ENCODE measurements at places on chromosomes 7 and 10.

GRCh38 chr7:3987426-3987927 lies 686.4 kb downstream of the SDK1 start:
- no peak for DNase-seq

- DNase-seq = no peak
These were observed 36.7 kb downstream of the OSBPL3 start for GRCh38 chr7:24943096-24943948.

GRCh38 chr10:29239569-29240472 lies 49.0 kb upstream of the LYZL1 start:
- DNase-seq = no peak

DNA sequence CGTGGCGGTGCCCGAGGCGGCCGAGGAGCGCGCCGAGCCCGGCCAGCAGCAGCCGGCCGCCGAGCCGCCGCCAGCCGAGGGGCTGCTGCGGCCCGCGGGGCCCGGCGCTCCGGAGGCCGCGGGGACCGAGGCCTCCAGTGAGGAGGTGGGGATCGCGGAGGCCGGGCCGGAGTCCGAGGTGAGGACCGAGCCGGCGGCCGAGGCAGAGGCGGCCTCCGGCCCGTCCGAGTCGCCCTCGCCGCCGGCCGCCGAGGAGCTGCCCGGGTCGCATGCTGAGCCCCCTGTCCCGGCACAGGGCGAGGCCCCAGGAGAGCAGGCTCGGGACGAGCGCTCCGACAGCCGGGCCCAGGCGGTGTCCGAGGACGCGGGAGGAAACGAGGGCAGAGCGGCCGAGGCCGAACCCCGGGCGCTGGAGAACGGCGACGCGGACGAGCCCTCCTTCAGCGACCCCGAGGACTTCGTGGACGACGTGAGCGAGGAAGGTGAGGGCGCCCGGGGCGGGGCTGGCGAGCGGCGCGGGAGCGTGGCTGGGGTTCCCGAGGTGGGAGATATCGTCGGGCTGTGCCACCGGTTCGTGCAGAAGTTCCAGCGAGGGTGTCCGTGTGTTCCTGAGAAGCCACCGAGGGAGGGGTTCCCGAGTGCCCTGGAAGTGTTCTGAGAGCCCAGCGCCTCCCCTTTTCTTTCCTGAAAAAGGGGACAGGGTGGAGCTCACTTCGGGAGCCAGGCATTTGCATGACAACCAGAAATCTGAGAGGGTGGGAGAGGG lies 495 bp downstream of the EIF3B start:
- DNase-seq = no peak

DNA sequence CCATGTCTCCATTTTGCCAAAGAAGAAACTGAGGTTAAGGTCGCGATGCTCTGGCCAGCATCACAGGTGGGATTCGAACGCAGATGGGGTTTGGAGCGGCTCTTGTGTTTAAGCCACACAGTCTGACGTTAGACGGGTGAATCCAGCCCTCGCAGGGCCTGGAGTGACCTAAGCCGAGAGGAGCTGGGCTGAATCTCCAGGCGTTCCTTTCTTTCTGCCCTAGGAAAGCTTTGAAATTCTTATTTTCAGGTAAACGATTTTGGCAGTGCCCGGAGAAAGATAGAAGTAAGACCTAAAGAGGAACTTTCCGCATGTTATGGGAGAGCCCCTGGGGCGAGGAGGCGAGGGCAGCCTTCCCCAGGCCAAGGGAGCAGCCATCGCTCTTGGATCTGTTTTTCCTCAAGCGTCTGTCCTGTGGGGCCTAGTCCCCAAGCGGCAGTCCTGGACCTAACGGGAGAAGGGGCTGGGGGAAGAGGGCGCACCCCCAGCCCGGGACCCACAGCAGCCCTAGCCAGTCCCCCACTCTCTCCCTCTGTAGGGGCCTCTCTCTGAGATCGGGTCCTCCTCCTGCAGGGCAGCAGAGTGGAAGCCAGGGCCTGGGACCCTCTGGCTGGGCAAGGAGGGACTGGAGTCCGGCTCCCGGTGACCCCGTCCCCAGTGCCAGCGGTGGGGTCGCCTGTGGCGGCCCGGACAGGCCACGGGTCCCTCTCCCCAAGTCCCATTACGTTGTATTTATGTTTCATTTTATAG lies 8.9 kb upstream of the LBX1 start:
- DNase-seq = no peak

GRCh38 chr7:2084331-2084730 lies 148.4 kb downstream of the MAD1L1 start:
- DNase-seq = no peak

- no peak for DNase-seq
These were observed 28.9 kb downstream of the PSAP start for GRCh38 chr10:71821909-71822763.

DNA sequence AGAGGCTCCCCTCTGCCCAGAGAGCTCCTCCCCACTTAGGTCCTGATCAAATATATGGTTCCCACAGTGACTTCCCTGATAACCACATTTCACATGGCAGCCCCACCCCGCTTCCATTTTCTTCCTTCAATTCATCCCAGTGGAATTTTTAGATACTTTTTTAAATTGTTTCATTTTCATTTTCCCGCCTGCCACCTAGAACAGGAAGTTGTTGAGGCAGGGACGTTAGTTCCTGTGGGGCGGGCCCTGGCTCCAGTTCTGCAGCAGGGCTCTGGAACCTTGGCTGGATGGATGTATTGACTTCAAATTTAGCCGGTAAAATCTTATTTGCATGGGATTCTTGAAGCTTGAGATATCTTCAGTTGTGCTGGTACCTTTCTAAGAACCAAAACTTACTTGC lies 226.6 kb downstream of the PAXIP1 start:
- no peak for DNase-seq

- no peak for DNase-seq
These were observed 129.7 kb upstream of the LRGUK start for GRCh38 chr7:133997463-133997862.

- no peak for DNase-seq
These were observed 645.7 kb downstream of the DNAJB9 start for GRCh38 chr7:109215341-109215740.

DNA sequence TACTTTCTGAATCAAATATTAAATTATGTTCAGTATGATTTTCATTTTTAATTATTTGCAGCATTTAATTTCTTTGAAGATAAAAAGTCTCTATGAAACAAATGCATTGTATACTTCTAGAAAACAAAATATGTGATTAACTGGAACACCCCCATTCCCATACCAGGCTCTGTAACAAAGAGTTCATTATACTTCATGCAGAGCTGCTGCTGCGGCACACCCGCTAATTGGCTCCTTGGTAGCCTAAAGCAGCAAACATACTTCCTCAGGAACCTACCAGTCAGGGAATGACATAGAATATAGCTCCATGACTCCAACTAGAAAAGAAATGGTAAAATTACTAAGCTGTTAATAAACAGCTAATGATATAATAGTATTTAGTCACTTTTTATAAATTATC lies 19.3 kb downstream of the RAB11FIP2 start:
- DNase-seq = no peak

DNA sequence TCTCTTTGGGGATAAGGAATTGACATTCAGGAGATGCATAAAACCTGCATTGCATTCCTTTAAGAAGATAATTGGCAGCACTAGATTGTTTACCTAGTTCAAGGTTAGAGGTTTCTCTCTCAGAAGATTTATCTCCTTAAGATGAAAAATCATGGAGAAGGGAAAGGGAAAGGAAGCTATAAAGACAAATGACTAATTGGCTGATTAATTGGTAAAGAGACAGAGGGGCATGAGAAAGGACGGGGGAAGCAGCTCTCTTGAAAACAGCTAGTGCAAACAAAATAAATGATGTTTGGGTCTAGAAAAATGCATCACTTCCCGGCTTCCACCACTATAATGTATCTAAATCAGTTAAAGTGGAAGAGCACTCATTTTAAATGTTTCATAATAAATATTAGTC lies 941.2 kb downstream of the XPNPEP1 start:
- no peak for DNase-seq

DNA sequence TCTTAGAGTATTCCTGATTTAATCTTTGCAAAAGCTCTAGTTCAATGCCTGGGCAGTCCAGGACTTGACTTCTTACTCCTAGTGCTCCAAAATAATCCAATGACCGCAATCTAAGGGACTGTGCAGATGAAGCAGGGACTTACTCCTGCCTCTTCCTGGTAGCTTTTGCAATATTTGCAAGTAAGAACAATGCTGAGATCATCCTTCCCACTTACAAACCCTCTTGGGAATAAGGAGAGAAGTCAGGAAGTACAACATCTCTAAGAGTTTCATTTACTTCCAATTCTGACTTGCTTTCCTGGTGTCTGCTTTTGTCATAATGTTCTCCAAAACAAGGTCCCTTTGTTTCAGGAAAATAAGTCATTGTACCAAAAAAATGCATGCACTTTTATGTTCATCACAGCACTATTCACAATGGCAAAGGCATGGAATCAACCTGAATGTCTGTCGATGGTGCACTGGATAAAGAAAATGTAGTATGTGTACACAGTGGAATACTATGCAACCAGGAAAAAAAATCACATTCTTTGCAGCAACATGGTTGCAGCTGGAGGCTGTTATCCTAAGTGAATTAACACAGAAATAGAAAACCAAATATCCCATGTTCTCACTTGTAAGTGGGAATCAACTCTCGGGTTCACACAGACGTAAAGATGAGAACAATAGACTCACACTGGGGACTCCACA lies 7.1 kb upstream of the KCNMA1 start:
- no peak for DNase-seq

- DNase-seq = no peak
These were observed 780.3 kb upstream of the C7orf33 start for GRCh38 chr7:147810269-147810668.

- no peak for DNase-seq
These were observed 191.3 kb upstream of the PODXL start for GRCh38 chr7:131747658-131748232.

GRCh38 chr7:142001163-142001874 lies 5.6 kb downstream of the MGAM start:
- DNase-seq = no peak

DNA sequence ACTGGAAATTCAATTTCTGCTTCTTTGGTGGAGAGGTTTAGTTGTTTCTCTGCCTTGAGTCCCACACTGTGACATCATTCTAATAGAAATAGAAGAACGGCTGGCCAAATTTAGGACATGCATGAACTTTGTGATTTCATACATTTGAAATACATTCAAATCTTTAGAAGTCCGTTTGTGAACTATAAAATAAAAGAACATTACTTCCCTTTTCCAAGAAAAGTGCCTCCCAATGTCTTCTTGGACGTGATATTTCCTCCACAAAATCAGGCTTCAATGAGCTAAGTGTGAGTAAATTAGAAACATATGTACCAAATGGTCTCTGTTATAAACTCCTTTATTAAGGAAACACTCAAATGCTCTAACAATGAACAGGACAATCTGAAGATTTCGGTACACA lies 314.5 kb upstream of the AKR1E2 start:
- no peak for DNase-seq

DNA sequence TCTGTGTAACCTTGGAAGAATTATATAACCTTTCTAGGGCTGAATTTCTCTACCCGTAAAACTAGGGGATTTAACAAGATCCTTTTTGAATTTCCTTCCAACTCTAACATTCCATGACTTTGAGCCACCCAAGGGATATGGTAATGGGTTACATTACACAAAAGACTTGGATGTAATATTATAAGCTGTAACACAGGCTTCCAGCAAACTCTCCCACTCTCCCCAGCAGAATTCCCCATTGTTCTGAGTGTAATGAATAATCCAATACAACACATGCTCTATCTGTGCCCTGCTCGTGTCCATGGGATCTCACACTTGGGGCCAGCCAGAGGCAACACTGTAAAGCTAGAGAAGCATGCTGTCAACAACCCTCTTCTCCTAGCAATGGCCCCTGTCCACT lies 790.6 kb upstream of the AUTS2 start:
- no peak for DNase-seq

DNA sequence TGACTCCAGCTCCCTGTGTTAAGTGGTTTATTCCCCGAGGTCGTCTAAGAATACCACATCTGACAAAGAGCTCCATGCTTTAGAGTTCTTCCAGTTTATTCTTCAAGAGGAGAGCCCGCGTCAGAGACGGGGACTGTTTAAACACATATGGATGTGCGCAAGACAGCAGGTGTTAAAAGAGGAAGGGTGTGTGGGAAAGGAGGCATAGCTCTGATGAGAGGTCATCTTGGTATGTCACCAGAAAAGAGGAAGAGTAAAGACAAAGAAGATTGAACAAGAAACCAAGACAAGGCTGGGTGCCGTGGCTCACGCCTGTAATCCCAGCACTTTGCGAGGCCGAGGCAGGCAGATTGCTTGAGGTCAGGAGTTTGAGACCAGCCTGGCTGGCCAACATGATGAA lies 258.7 kb downstream of the CCDC3 start:
- DNase-seq = no peak

- DNase-seq = no peak
These were observed 189.2 kb upstream of the GLI3 start for GRCh38 chr7:42426163-42426562.

DNA sequence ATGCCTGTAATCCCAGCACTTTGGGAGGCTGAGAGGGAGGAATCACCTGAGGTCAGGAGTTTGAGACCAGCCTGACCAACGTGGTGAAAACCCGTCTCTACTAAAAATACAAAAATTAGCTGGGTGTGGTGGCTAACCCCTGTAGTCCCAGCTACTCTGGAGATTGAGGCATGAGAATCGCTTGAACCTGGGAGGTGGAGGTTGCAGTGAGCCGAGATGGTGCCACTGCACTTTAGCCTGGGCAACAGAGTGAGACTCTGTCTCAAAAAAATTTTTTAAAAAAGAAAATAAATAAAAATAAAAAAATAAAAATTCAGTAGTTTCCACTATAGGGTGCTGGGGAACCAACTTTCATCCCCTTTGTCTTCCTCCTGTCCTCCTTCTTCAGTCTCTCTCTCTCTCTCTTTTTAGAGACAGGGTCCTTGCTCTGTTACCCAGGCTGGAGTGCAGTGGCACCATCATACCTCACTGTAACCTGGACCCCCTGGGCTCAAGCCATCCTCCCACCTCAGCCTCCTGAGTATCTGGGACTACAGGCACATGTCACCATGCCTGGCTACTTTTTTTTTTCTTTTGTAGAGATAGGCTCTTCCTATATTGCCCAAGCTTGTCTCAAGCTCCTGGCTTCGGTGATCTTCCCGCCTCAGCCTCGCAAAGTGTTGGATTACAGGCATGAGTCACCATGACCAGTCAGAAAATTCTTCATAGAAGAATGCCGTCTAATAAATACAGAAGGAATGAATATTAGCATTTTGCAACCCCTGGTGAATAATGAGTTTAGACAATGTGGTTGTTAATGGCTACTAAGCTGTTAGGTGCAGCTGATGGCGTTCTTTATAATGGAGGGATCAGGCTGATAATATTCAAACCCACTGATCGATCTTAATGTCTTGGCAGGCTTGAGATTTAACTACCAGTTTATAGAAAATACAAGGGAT lies 20.6 kb downstream of the RBM20 start:
- no peak for DNase-seq

- DNase-seq = no peak
These were observed 25.4 kb upstream of the ANK3 start for GRCh38 chr10:60414877-60415585.

DNA sequence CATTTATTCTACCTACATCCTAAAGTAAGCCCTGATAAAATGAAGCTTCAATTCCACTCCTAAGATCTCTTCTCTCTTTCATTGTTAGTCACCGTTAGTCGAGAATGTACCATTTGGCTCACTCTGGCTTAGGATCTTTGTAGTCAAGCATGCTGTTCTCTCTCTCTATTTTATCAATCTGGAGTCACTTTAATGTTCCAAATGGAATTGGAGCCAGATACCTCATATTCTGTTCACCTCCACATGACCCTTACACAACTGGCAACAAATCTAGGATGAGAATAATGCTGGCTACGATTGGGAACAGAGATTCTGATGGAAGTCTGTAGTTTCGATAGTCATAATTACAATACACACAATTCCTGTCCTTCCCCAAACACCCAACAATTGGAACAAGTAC lies 213.7 kb downstream of the TWIST1 start:
- no peak for DNase-seq

GRCh38 chr7:70657989-70658632 lies 473.8 kb upstream of the GALNT17 start:
- no peak for DNase-seq

Measured in NCI-H2081 treated with DMSO at 0.1 percent for 48 hours (cell line).